ENCODE measurements at places on chromosomes 1 and 21. TPM values are rescaled to one million over a fixed set of nuclear protein-coding genes. Genes with fewer than 3 reads are reported as not detected.

DNA sequence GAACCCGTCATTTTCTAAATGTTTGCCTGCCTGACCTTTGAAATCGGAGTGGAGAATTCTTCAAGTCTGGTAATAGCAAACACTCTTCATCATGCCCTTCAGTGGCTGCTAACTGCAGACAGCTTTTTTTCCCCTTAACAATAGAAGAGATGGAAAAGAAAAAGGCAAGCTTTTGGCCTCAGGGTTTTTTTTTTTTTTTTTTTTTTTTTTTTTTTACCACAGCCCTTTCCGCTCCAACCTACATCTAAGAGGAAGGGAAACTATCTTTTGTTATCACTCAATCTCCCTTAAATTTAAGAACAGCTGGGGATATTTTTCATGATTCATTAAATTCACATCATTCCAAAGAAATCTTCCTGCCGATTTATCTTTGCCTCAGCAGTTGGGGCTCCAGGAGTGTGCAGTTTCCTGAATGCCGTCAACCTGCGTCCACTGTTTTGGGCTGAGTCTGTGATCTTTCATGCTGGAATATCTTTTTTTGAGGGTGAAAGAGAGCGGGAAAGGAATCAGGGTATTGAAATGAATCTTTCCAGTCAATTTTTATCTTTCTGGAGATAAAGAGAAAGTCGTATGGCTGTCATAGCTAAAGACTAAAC, 144.5 kb upstream of the SMYD2 start:
- DNase-seq: no peak

DNA sequence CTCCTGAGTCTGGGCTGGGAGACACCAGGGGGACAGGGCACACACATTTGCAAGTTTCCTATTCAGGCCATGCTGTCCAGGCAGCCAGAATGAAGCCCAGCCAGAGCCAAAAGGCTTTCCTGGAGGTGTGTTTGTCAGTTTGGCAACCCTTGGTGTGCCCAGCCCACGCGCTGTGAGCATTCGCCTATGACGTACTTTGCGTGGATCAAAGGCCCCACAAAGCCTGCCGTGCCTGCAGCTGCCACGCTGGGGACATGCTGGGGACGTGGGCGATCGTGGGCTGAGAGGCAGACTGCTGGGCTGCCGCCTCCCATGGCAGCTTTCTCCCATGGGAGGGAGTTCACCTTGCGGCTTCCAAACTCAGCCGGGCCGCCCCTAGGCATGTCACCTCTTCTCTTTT, 57.5 kb downstream of the CD247 start:
- no peak for DNase-seq

DNA sequence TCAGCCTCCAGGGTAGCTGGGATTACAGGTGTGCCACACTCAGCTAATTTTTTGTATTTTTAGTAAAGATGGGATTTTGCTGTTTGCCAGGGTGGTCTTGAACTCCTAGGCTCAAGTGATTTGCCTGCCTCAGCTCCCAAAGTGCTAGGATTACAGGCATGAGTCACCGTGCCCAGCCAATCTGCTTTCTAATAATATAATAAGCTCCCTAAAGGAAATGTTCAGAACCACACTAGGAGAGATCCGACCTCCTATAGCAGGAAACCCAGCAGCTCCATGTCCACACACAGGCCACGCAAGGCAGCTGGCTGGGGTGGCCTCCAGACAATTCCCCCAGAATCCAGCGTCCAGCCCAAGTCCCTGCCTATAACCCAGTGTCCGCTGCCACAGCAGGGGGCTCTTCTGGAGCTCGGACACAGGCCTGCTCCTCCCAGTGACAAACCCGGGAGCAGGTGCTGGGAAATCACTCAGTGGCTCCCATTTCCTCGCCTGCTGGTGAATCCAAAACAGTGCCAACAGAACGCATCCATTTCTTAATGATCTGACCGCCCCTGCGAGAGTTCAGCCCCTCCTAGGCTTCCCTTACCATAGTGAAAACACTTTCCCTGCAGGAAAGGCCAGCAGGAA, 7.5 kb downstream of the RIPK4 start:
- no peak for DNase-seq

- no peak for DNase-seq
Observed at GRCh38 chr1:67597336-67597735, 87.7 kb upstream of the GADD45A start.

DNA sequence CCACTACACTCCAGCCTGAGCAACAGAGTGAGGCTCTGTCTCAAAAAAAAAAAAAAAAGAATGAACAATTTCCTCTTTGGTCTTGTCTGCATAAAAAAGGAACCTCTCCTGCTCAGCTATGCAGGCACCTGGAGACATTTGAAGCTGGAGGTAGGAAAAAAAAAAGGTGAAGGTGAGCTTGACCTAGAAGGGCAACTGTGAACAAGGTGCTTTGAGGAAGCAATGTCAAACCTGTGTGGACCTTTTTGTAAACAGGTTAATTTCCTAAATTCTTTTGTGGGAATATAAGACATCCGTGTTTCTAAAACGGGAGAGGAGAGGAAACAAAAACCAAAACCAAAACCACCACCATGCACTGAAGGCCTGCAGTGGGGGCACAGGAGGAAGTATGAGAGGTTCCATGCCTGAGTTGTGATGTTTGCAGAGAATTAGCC, 77.5 kb downstream of the SLC45A1 start:
- DNase-seq: no peak

DNA sequence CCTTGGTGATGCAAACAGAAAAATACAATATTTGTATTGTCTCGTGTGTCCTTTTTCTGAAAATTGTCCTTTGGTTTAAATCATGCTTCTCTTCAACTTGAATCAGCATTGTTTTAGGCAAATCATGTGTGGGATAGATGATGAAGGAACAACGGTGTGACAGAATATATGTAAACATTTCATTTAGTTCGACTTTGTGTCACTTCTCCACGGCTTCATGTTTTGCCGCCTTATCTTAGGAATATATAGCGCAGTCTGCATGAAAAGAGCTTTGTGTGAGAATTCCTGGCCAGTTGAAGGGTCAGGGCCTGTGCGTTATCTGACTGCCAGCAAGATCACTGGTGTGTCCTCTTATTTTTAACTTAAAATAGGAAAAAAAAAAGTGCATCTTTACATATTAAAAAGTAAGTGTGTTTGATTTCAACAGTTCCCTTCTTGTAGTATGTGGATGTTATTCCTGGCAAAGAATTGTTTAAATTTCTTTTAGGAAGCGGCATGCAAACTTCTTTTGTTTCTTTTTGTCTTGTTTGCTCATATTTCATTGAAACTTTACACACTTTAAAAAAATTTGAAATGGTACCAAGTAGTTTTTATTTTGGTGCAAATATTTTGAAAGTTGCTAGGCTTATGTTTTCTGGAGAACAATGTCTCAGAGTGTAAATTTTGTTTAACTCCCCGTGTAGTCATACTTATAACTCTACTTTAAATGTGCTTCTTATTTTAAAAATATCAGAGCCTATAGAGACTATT, 465.2 kb downstream of the USP25 start:
- DNase-seq: peak; percentile 38

DNA sequence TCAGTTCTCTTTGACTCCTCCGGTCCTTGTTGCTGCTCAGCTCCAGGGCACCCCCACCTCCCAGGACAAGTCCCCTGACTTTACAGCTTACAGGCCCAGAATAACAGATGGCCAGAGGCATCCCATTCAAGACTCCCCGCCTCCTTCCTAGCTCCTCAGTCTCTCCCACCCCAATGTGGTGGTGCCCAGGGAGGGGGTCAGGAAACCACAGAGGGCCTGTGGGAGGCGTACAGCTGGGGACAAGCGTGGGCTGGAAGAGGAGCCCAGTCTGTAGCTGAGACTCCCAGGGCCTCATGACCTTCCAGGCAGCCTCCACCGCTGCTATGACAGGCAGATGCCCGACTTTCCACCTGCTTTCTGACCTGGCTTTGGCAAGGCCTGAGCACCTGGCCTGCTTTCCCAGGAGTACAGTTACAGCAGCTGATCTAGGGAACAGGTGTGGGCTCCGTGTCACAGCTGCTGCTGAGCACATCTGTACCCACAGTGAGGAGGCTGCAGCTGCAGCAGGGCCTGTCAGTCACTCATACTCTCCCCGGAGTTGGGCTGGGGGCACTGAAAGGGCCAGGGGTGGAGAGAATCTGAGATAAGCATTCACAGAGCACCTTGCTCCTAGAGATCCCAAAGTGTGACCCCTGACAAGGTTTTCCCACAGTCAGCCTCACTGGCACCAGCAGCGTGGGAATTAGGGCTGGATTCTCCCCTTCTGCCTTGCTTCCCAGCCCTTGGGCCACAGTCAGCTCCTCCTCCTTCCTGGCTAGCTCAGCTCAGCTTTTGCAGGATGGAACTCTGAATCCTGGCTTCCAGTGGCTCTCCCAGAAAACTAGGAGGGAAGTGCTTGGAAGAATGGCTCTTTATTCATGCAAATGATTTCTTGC, 7.1 kb upstream of the NAV1 start:
- DNase-seq: no peak

GRCh38 chr1:36570006-36570405, 87.3 kb upstream of the CSF3R start:
- DNase-seq: no peak

DNA sequence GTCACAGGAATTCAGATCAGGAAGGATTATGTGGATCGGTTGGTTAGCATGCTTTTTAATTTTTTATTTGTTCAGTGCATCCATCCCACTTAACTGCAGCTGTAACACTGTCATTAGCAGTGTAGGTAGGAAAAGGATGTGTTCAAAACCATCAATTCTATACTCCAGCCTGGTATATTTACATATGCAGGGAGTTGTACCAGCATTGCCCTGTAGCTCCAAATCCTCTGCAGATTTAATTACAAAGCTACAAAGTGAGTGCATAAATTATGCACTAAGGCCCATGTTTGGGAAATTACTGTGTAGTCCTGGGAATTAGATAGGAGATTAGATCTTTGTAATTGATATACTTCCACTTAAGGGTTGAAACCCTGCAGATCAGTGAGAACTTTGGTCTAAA, 15.9 kb upstream of the OSBPL9 start:
- DNase-seq: no peak

DNA sequence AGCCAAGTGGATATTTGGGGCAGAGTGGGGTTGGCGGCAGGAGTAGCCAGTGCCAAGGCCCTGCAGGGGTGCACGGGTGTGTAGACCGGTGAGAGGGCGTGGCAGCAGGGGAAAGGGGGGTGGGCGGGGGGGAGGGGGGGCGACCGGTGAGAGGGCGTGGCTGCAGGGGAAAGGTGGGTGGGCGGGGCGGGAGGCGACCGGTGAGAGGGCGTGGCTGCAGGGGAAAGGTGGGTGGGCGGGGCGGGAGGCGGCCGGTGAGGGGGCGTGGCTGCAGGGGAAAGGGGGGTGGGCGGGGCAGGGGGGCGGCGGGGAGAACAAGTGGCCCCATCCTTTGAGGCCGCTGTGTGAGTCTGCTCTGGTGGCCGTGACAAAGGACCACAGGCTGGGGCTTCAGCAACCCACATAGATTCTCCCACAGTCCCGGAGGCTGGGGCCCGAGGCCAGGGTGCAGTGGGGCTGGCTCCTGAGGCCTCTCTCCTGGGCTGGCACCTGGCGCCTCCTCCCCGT, 25.8 kb downstream of the RRP1 start:
- no peak for DNase-seq

DNA sequence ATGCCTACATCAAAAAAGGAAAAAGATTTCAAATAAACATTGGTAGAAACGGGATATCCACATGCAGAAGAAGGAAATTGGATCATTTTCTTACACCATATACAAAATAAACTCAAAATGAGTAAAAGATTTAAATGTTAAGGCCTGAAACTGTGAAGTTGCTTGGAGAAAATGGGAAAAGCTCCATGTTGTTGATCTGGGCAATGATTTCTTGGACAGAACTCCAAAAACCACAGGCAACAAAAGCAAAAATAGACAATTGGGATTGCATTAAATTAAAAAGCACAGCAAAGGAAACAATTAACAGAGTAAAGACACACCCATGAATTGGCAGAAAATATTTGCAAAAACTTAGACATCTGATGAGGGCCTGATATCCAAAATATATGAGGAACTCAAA, 105.2 kb upstream of the APP start:
- no peak for DNase-seq

GRCh38 chr1:188154196-188154595, 1325.4 kb downstream of the PLA2G4A start:
- no peak for DNase-seq

GRCh38 chr1:21919520-21919919, 17.6 kb downstream of the HSPG2 start:
- DNase-seq: no peak

The PLPPR5 gene
- 2.2 TPM for polyA plus RNA-seq

The CHRNB2 gene
- 0.36 TPM for polyA plus RNA-seq

The RAB25 gene
- 55.3 TPM for polyA plus RNA-seq

The DPT gene
- polyA plus RNA-seq: not detected

The GPR37L1 gene
- polyA plus RNA-seq: 0.09 TPM
